ENCODE measurements at places on chromosomes 12 and 14.

GRCh38 chr14:65850429-65851135 lies 438.1 kb downstream of the FUT8 start:
- no peak for DNase-seq

DNA sequence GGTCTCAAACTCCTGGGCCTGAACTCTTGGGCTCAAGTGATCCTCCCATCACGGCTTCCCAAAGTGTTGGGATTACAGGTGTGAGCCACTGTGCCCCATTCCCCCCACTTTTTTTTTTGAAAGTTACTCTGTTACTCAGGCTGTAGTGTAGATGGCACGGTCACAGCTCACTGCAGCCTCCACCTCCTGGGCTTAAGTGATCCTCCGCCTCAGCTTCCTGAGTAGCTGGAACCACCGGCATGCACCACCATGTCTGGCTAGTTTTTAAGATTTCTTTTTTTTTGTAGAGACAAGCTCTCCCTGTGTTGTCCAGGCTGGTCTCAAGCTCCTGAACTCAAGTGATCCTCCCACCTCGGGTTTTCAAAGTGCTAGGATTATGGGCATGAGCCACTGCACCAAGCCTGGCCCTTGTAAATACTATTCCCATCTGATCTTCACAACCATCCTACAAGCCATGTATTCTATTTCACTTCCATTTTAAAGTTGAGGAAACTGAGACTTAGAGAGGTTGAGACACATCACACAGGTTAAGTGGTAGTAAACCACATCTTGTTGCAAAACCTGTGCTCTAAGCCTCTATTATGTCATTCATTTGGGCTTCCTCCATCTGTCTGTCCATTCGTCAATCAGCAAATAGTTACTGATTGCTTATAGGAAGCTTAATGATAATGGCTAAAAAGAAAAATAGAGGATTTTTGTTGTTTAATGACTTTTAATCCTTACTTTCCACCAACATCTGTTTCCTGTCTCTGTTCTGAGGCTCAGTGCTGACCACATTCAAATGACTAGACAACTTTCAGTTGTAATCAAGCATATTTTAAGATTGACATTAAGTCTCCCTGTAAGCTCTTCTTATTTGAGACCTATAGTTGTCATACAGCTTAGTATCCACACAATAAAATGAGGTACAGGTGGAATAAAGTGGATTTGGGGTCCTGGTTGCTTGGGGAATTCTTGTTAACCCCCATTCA lies 9.2 kb downstream of the ASCL4 start:
- DNase-seq, result no peak

GRCh38 chr12:131872154-131873051 lies 22.0 kb upstream of the ULK1 start:
- DNase-seq, result no peak

GRCh38 chr14:70714055-70714550 lies 72.4 kb downstream of the TTC9 start:
- peak; percentile 8 for DNase-seq

DNA sequence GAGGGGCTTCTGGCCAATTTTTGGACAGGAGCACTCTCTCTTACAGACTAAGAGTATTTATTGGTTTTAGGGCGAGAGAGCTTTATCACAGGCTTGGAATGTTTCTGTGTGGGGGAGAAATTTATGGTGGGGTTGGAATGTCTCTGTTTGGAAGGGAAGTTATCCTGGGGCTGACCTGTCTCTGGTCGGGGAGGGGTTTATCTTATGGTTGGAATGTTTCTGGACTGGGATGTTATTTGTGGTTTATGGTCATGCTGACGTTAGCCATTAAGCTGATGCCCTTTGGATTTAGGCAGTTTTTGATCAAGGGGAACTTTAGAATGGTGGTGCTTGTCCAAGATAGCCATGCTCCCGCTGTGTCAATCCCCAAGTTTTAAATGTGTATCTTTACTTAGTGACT lies 614.8 kb downstream of the DIO2 start:
- DNase-seq, result no peak

GRCh38 chr12:106583242-106584103 lies 669 bp downstream of the RFX4 start:
- DNase-seq, result no peak

- DNase-seq, result no peak
Measured at GRCh38 chr12:21906919-21907493, 34.2 kb downstream of the ABCC9 start.

DNA sequence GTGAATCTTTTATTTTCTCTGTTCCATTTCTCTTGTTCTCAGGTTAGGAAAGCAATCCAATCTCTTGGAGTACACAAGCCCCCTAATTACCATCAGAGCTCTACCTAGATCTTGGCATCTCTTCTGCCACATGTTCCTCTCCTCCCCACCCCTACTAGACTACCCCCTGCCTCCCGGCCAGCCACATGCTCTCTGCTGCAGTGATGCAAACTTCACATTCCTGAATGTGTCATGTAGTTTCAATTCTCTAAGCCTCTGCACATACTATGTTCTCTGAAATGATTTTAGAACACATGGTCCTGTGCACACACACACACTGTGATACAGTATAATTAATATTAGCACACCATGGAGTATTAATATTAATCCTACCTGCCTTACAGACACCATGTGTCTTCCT lies 104.6 kb downstream of the EFCAB11 start:
- DNase-seq, result no peak

DNA sequence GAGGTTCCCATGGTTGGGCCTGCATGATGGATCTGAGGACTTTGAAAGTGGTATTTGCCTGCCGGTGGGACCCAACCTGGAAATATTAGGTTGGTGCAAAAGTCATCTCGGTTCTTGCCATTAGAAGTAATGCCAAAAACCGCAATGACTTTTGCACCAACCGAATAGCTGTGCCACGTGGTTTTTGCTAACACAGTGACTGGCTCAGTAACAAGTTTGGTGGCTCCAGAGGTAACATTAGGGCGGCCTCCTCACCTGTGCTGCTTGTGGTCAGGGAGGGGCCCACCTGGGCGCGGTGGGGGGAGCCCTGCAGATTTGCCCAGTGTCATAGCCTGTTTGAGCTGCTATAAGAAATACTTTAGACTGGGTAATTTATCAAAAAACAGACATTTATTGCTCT lies 1.8 kb downstream of the BDKRB2 start:
- no peak for DNase-seq

- no peak for DNase-seq
Measured at GRCh38 chr14:69002069-69002468, 23.0 kb upstream of the ACTN1 start.

DNA sequence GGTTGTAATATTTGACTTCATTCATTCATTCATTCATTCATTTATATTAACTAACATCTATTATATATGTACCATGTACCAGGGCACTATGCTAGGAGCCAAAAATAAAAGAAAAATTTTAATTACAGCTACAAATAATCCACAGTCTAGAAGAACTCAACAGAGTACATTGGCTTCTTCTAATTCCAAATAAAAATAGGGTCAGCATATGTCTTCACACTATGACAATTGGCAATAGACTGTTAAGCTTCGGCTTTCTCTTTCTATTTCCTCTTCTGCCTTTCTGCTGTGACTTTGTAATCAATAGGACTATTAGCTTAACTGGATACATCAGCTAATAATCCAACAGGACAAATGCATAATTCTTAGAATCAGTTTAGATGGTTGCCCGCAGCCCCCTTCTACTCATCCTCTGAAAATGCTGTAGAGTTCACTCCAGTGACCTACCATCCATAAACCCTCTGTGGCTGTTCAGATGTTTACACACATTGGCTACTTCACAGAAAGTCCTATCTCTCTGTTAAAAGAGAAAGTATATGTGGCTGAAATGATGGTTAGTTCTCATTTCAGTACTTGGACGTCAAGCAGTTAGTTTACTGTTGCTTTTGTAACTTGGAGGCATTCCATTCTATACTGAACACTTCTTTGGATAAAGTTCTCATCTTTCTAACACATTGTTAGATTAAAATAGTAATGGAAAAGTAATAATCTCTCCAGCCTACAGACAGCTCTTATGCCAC lies 445.5 kb upstream of the GARIN6 start:
- DNase-seq, result no peak

All from putamen (tissue), 1 donor.